ENCODE measurements at places on chromosomes 6 and 20. TPM values are rescaled to one million over a fixed set of nuclear protein-coding genes. Genes with fewer than 3 reads are reported as not detected.

GRCh38 chr6:36621371-36621855 lies 27.3 kb downstream of the SRSF3 start:
- no peak overlapping the region for H3K27ac ChIP-seq
- H3K36me3 ChIP-seq: peaks cover 4% of the 10 kb centered on the region
- no peak overlapping the region for H3K4me3 ChIP-seq
- H3K4me1 ChIP-seq: peaks cover 27% of the 10 kb centered on the region
- no peaks in the 10 kb centered on the region for H3K27me3 ChIP-seq

DNA sequence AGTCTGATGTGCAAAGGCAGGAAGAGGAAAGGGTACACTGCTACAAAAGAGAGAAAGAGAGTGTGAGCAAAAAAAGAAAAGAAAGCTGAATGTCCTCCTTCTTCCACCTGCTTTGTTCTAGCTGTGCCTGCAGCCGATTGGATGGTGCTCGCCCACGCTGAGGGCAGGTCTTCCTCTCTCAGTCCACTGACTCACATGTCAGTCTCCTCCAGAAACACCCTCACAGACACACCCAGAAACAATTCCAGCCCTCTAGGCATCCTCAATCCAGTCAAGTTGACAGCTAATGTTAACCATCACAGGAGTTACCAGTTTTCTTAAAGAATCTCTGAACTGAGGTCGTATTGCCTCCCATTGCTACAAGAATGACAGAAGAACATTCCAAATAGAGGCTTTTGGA lies 411.9 kb upstream of the SASH1 start:
- DNase-seq: no peak
- no peak overlapping the region for H3K4me3 ChIP-seq
- no peaks in the 10 kb centered on the region for H3K36me3 ChIP-seq
- H3K4me1 ChIP-seq: no peaks in the 10 kb centered on the region

GRCh38 chr6:130853555-130854183 lies 26.5 kb downstream of the SMLR1 start:
- peaks cover 7% of the 10 kb centered on the region for H3K4me1 ChIP-seq
- DNase-seq: no peak
- no peaks in the 10 kb centered on the region for H3K27me3 ChIP-seq

DNA sequence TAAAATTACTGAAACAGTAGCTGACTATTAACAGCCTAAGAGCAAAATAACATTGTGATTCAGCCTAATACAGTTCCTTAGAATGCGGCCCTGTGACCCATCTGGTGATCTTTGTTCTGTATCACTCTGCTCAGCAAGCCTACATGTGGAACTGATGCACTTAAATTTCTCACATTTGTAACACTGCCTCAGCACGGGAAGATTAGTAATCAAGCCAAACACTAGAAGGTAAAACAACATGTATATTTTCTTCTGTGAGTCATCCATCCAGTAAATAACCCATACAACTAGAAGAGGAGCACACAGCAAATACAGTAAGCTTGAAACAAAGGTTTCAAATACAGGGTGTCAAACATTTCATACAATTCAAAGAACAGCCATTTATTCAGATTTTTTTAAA lies 189.7 kb upstream of the NOX3 start:
- H3K4me3 ChIP-seq: no peak overlapping the region
- H3K36me3 ChIP-seq: no peaks in the 10 kb centered on the region
- no peak for DNase-seq
- H3K27me3 ChIP-seq: no peaks in the 10 kb centered on the region
- peaks cover 1% of the 10 kb centered on the region for H3K4me1 ChIP-seq

- no peaks in the 10 kb centered on the region for H3K36me3 ChIP-seq
- H3K27me3 ChIP-seq: no peaks in the 10 kb centered on the region
These were observed 238.8 kb upstream of the SLC35B3 start for GRCh38 chr6:8674126-8674525.

GRCh38 chr6:81003156-81003555 lies 749.3 kb downstream of the TENT5A start:
- H3K27ac ChIP-seq: no peak overlapping the region
- H3K27me3 ChIP-seq: no peaks in the 10 kb centered on the region
- no peaks in the 10 kb centered on the region for H3K36me3 ChIP-seq

DNA sequence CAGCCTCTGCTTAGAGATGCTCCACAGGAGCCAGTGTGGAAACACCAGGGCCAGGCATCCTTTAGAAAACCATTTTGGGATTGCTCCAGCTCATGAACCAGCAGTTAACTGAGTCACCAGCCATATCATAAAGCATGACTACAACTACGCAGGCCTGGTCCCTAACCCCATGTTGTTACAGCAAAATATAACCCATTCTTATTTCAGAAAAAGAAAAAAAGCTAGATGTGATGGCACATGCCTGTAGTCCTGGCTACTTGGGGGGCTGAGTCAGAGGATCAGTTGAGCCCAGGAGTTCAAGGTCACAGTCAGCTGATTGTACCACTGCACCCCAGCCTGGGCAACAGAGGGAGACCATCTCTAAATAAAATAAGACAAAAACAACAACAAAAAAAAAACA lies 36.8 kb downstream of the C6orf15 start:
- no peaks in the 10 kb centered on the region for H3K36me3 ChIP-seq
- no peak overlapping the region for H3K27ac ChIP-seq
- peaks cover 8% of the 10 kb centered on the region for H3K4me1 ChIP-seq
- peaks cover 4% of the 10 kb centered on the region for H3K27me3 ChIP-seq
- DNase-seq: no peak

DNA sequence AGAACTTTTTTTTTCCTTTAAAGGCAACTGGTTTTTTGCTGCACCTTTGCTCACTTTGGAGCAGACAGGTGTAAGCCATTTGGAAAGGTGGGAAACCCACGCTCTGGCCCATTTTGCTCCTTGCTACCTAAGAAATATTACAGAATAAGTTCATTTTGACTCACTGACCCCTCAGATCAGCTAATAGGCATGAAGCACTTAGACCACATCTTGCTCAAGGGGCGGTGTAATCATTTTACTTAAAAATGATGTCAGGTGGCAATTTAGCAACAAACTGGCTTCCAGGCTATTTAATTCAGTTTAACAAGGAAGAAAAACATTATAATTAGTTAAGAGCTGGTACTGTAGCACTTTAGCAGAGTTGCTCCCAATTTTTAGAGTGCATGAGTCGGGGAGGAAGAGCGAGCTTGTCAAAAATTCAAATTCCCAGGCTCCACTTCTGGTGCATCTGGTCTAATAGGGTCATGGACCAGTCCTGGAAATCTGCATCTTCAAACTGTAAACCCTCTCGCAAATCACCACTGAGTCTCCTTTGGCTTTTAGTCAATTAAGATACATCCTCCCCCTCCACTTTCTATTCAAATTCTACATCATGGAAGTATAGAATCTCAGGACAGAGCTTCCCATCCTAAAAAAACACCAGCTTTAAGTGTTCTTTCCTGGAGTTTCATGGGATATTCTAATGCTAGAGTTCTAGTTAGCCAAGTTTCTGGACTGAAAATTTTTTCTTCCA lies 38.2 kb downstream of the JAG1 start:
- no peaks in the 10 kb centered on the region for H3K36me3 ChIP-seq
- H3K27ac ChIP-seq: no peak overlapping the region
- H3K4me1 ChIP-seq: peaks cover 7% of the 10 kb centered on the region
- H3K4me3 ChIP-seq: no peak overlapping the region
- H3K27me3 ChIP-seq: no peaks in the 10 kb centered on the region

- no peaks in the 10 kb centered on the region for H3K36me3 ChIP-seq
- peaks cover 7% of the 10 kb centered on the region for H3K27me3 ChIP-seq
- DNase-seq: no peak
These were observed 55.3 kb upstream of the UFL1 start for GRCh38 chr6:96466147-96466863.

The RAB32 gene
- total RNA-seq: not detected

DNA sequence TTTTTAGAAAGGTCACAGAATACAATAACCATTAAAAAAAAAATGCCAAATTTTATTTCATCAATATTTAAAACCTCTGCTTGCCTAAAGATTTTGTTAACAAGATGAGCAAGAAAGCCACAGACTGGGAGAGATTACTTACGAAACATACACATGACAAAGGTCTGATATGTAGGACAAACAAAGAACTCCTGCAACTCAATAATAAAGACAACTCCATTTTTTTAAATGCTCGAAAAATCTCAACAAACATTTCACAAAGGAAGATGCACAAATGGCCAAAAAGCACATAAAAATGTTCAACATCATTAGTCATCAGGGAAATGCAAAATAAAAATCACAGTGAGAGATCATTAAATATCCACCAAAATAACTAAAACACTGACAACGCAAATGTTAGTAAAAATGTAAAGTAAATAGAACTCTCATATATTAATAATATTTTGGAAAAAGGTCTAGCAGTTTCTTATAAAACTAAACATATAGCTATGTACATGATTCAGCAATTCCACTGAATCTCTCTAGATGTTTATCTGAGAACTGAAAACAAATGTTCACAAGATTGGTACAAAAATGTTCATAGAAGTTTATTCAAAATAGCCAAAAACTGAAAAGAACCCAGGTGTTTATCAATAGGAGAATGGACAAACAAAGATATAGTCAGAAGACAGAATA lies 10.3 kb downstream of the STK38 start:
- peaks cover 80% of the 10 kb centered on the region for H3K36me3 ChIP-seq
- no peak overlapping the region for H3K4me3 ChIP-seq

DNA sequence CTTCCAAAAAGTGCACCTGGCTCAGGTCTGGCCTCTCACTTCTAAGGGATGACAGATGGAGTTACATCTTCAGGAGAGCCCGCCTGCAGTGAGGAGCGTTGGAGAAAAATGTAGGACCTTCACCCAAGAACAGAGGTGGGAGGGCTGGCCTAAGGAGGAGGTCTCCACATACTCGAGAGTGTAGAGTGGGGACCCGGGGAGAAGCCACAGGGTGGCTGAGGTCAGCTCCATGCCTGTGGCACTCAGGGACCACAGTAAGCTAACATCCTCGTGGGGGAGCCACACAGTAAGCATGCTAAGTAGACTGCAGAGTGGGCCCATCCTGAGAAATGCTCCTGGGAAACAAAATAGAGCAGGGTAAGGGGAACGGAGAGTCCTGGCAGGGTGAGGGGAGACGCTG lies 24.0 kb downstream of the AAR2 start:
- no peak overlapping the region for H3K4me3 ChIP-seq
- no peak for DNase-seq
- H3K36me3 ChIP-seq: peaks cover 10% of the 10 kb centered on the region
- H3K27me3 ChIP-seq: no peaks in the 10 kb centered on the region
- no peak overlapping the region for H3K27ac ChIP-seq
- no peaks in the 10 kb centered on the region for H3K4me1 ChIP-seq

GRCh38 chr20:6152777-6153176 lies 29.9 kb upstream of the FERMT1 start:
- DNase-seq: no peak
- no peak overlapping the region for H3K4me3 ChIP-seq
- H3K27me3 ChIP-seq: peaks cover 14% of the 10 kb centered on the region
- no peaks in the 10 kb centered on the region for H3K4me1 ChIP-seq

GRCh38 chr6:170097505-170098427 lies 193.1 kb downstream of the DLL1 start:
- peaks cover 6% of the 10 kb centered on the region for H3K27me3 ChIP-seq
- no peak for DNase-seq
- no peaks in the 10 kb centered on the region for H3K4me1 ChIP-seq
- H3K4me3 ChIP-seq: no peak overlapping the region
- no peaks in the 10 kb centered on the region for H3K36me3 ChIP-seq

- peak overlapping the region; percentile 60 for H3K4me3 ChIP-seq
- H3K27ac ChIP-seq: no peak overlapping the region
- H3K4me1 ChIP-seq: peaks cover 54% of the 10 kb centered on the region
These were observed 3.1 kb downstream of the ZUP1 start for GRCh38 chr6:116665464-116665863.

- peak; percentile 16 for DNase-seq
- H3K4me1 ChIP-seq: no peaks in the 10 kb centered on the region
- no peak overlapping the region for H3K27ac ChIP-seq
- H3K4me3 ChIP-seq: no peak overlapping the region
- peaks cover 30% of the 10 kb centered on the region for H3K27me3 ChIP-seq
These were observed 4.5 kb upstream of the DEFB126 start for GRCh38 chr20:137668-138490.

The OPRM1 gene
- not detected for total RNA-seq

DNA sequence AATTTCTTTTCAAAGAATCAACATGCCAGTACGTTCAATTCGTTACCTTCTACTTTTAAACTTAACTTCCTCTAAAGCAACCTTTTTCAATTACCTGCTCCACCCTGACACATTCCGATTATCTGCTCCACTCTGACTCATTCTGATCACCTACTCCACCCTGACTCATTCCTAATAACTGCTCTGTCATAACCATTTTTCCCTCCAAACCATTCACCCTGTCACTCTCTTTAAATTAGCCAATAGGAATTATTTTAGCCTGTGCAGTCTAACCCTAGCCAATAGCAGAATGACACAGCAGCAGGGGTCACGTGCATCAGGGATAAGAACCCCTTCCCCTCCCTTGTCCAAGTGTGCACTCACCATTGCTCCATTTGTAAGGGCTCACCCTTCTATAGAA lies 557.4 kb upstream of the EYS start:
- H3K27ac ChIP-seq: no peak overlapping the region
- no peak overlapping the region for H3K4me3 ChIP-seq
- no peaks in the 10 kb centered on the region for H3K27me3 ChIP-seq
- DNase-seq: no peak

- DNase-seq: no peak
- peaks cover 22% of the 10 kb centered on the region for H3K36me3 ChIP-seq
- H3K4me1 ChIP-seq: peaks cover 31% of the 10 kb centered on the region
- no peak overlapping the region for H3K4me3 ChIP-seq
These were observed 3.0 kb downstream of the SLC18B1 start for GRCh38 chr6:132795461-132795860.

DNA sequence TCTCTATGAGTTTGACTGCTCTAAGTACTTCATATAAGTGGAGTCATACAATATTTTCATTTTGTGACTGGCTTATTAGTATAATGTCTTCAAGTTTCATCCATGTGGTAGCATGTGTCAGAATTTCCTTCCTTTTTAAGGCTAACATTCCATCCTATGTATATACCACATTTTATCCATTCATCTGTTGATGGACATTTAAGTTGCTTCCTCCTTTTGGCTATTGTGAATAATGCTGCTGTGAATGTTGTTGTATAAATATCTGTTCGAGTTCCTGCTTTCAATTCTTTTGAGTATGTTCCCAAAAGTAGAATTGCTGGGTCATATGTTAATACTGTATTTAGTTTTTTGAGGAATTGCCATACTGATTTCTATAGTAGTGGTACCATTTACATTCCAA lies 79.5 kb downstream of the PTPRA start:
- no peaks in the 10 kb centered on the region for H3K27me3 ChIP-seq
- peaks cover 30% of the 10 kb centered on the region for H3K36me3 ChIP-seq
- H3K4me3 ChIP-seq: no peak overlapping the region
- peaks cover 10% of the 10 kb centered on the region for H3K4me1 ChIP-seq
- no peak overlapping the region for H3K27ac ChIP-seq
- no peak for DNase-seq

- H3K27ac ChIP-seq: no peak overlapping the region
- peaks cover 13% of the 10 kb centered on the region for H3K36me3 ChIP-seq
- peaks cover 34% of the 10 kb centered on the region for H3K4me1 ChIP-seq
- H3K27me3 ChIP-seq: no peaks in the 10 kb centered on the region
- DNase-seq: peak; percentile 4
These were observed 23.9 kb upstream of the MICB start for GRCh38 chr6:31473780-31474761.

GRCh38 chr6:89952105-89952671 lies 57.9 kb downstream of the GJA10 start:
- peak overlapping the region; percentile 41 for H3K4me3 ChIP-seq
- no peaks in the 10 kb centered on the region for H3K27me3 ChIP-seq
- DNase-seq: no peak
- H3K4me1 ChIP-seq: peaks cover 72% of the 10 kb centered on the region
- peaks cover 57% of the 10 kb centered on the region for H3K36me3 ChIP-seq

GRCh38 chr6:105313211-105313610 lies 89.7 kb downstream of the PREP start:
- no peak overlapping the region for H3K4me3 ChIP-seq
- no peaks in the 10 kb centered on the region for H3K27me3 ChIP-seq
- no peak overlapping the region for H3K27ac ChIP-seq
- H3K36me3 ChIP-seq: peaks cover 25% of the 10 kb centered on the region

GRCh38 chr6:163457637-163458561 lies 43.4 kb downstream of the QKI start:
- H3K27ac ChIP-seq: peak overlapping the region; percentile 87
- DNase-seq: no peak
